ENCODE measurements at places on chromosomes 12 and 14. TPM values are rescaled to one million over a fixed set of nuclear protein-coding genes. Genes with fewer than 3 reads are reported as not detected.

DNA sequence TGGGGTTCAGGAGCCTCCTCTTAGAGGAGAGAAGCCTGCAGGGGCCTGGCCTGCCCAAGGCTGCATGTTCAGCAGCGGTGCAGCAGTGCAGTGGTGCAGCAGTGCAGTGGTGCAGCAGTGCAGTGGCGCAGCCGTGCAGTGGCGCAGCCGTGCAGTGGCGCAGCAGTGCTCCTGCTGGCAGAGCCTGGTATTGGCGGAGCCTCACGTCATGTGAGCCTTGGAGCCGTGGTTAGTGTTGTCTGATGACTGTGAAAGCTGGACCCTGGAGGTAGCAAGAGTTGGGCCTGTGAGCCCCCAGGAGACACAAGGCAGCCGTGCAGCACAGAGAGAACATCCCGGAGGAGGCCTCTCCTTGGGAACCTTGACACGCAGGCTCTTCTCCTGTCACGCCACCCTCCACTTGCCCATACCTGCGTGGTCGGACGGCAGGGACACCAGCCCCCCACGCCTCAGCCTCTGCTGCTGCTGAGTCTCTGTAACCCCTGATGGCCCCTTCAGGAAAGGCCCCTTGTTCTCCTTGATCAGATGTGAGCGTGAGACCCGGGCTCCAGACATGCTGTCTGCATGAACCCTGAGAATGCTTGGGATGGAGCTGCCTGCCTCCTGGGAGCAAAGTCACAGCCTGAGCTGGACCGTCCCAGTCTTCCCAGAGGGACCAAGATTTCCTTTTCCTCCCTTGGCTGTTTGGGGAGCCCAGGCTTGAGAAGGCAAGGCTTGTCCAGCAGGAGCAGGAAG lies 193.7 kb downstream of the KIF26A start:
- DNase-seq, result no peak

- DNase-seq, result no peak
Observed at GRCh38 chr12:130582286-130582685, 133.8 kb downstream of the RIMBP2 start.

DNA sequence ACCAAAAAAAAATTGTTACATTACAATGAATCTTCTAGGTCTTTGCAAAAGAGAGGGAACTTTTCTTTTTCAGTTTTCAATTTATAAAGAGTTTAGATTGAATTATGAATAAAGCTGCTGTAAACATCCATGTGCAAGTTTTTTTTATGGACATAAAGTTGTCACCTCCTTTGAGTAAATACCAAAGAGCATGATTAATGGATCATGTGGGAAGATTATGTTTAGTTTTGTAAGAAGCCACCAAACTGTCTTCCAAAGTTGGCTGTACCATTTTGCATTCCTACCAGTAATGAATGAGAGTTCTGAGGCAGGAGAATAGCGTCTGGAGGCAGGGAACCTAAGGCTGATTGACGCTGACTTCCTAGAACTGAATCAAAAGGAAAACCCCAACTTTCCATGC lies 30.2 kb downstream of the LEMD3 start:
- no peak for DNase-seq

DNA sequence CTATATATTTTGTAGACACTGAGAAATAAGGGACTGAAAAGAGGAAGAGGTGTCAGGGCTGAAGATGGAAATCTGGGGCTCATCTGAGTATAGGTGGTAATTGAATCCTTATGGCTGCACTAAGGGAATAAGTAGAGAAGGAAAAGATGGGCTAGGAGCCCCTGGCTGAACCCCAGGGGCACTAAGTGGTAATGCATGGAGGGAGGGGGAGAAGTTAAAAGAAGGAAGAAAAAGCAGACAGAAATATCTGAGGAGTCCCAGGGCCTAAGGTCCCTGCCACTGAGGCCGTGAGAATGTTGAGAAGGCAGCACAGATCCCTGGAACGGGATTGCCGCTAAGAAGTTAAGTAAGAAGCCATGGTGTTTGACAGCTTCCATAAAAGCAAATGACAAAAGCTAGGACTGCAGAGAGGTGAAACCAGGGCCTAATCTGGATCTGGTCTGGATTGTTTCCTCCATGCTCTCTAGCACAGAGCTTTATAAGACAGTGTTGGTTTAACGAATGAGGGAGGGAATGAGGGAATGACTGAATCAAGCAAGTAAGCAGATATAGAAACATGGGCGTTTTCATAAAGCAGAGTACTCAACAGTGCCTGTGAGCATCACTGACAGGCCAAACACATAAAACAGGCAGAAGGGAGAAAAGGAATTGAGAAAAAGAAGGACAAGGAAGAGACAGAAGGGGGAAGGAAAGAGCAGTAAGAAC lies 92.9 kb downstream of the HMGA2 start:
- DNase-seq, result no peak

The MUCL1 gene
- total RNA-seq, result not detected

- DNase-seq, result no peak
Observed at GRCh38 chr14:96648506-96649326, 146.5 kb downstream of the PAPOLA start.

DNA sequence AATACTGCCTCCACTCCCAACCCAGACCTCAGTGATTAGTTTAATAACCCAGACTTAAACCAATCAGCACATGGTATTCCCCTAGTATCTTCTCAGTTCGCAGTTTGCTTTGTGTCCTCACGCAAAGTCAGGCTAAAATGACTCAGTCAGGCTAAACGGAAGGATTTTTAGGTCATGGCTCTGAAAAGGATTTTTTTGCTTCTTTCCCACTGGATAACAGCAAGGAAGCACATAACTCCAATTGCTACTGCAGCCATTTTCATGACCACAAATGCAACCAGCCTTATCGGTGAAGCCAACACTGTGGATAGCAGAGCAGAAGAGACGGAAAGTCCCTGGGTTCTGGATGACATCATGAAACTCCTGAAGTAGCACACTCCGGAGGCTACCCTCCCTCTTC lies 67.7 kb downstream of the ZC3H14 start:
- DNase-seq, result no peak

- DNase-seq, result peak; percentile 73
Observed at GRCh38 chr12:124675881-124676713, 108.7 kb upstream of the NCOR2 start.

DNA sequence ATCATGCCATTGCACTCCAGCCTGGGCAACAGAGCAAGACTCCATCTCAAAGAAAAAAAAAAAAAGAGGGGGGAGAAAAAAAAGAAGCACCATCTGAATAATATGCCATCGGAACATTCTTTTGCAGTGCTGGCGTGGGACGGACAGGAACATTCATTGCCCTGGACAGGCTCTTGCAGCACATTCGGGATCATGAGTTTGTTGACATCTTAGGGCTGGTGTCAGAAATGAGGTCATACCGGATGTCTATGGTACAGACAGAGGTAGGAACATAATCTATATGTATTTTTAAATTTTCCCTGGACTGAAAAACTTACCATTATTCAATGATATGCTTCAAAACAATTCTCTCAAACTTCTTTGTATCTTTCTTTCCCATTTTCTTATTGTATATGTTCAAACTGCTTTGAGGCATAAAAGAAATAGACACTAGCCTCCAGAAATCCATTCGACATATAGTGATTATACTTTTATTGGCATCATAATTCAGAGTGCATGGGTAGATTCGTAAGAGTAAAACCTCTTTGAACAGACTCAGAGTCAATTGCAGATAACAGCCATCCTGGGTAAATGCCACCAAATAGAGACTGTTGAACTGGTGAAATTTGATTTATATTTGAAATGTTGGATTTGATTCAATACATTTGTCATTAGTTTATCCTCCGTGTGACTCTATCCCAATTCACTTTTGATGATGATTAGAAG lies 199.7 kb downstream of the EPS8 start:
- no peak for DNase-seq

- no peak for DNase-seq
Observed at GRCh38 chr14:45204241-45204640, 48.8 kb downstream of the MIS18BP1 start.

DNA sequence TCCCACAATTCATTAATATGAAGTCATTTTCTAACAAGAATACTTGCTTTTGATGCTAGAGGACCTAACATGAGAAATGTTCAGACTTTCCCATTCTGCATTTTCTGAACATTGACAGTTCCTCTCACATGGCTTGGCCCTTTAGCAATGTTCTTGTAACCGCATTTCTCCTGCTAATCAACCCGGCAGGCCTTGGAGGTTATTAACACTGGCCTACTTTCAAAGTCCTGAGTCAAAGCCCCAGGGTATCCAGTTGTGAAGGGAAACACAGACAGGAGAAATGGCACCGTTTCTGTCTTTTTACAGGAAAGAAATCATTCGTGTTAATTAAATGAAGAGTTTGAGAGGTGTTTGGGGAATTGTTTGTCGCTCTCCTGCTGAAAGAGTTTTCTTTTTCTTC lies 446.5 kb upstream of the MIS18BP1 start:
- DNase-seq, result no peak

The TOMM20L gene
- total RNA-seq, result not detected

DNA sequence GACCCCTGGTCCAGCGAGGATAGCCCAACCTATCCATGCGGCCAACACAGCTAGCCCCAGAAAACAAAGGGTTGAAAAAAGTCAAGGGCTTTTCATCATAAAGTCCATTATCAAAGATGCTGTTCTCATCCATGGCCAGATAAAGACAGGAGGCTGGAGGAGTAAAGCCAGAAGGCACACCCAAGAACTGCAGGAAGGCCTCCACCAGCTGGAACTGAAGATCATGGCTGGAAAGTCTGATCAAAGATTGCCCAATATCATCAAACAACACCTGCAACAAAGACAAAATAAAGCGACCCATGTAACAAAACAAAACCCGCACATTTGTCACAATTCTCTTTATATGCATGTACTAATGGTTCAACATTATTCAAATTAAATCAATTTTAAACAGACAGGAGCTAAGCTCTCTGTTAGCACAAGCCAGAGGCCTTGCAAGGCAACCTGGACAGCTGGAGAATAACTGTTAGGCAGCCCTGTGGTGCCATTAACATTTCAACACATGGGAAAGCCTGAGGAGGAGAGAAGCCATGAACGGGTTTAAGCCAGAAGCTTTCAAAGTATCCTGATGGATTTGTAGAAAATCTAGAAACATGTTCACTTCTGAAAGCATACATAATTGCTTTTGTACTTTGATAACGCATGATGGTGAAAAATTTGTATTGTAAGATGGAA lies 34.1 kb downstream of the PSMC1 start:
- DNase-seq, result no peak

- no peak for DNase-seq
Observed at GRCh38 chr12:2877953-2878732, 1.1 kb downstream of the RHNO1 start.

DNA sequence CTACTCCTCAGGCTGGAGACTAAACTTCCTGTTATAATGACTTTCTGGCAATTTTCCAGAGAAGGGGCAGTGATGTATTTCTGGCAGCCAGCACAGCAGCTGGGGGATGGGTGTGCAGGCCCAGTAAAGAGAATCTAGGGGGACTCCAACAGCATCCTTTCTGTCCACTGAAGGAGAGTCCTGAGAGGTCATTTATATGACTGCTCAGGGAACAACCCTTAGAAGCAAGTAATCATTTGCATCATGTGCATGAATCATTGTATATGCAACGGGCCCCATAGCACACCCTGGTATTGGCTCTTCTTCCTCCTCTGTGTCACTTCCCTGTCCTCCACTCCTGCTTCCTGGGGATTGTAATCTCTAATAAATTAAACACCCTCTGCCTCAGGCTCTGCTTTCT lies 493.8 kb downstream of the RPS29 start:
- no peak for DNase-seq

- DNase-seq, result no peak
Observed at GRCh38 chr12:2171672-2172426, 119.1 kb downstream of the CACNA1C start.

DNA sequence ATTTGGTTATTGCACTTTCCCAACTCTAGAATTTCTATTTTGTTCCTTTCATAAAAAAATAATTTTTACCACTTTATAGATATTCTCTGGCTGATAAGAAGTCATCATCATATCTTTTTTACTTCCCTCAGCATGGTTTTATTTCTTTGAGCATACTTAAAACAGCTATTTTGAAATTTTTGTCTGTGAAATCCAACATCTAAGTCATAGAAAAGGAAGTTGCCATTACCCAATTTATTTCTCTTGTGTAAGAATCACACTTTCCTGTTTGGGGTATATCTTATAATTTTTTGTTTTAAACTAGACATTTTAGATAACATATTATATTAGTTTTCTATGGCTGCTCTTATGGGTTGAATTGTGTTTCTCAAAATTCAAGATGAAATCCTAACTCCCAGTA lies 400.2 kb upstream of the OR4E1 start:
- no peak for DNase-seq

The NR1H4 gene
- total RNA-seq, result 2.0 TPM

GRCh38 chr14:100092832-100093231 lies 27.6 kb downstream of the EVL start:
- DNase-seq, result no peak

The SRRM4 gene
- total RNA-seq, result 0.60 TPM

DNA sequence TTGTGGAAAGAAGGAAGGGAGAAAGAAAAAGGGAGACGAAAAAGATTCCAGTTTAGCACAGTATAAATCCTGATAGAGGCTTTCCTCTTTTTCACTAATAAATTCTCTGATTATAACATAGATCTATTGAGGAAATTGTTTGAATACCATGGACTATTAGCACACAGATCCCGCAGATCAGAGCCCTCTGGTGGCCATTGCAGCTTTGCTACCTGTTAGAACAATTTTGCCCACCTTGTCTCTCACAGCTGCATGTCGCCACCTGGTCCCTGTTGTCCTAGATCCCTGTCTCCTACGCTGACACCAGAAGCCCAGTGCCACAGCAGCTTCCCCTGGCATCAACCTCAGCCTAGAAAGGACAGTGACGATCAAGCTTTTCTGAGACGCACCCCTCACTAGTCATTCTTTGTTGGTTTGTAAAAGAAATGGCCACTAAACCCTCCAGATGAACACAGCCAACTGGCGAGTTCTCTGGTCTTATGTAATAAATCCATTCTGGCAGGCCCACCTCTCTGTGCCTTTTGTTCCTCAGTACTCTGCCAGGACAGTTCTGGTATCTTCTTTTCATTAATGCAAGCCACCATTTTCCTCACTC lies 9.9 kb downstream of the GPHB5 start:
- DNase-seq, result no peak

- no peak for DNase-seq
Observed at GRCh38 chr12:112584266-112584722, 165.5 kb downstream of the PTPN11 start.

The CCND2 gene
- total RNA-seq, result 211 TPM

The RIPK3 gene
- total RNA-seq, result 6.1 TPM

The CLBA1 gene
- total RNA-seq, result 3.1 TPM

The GNB3 gene
- total RNA-seq, result 4.3 TPM

DNA sequence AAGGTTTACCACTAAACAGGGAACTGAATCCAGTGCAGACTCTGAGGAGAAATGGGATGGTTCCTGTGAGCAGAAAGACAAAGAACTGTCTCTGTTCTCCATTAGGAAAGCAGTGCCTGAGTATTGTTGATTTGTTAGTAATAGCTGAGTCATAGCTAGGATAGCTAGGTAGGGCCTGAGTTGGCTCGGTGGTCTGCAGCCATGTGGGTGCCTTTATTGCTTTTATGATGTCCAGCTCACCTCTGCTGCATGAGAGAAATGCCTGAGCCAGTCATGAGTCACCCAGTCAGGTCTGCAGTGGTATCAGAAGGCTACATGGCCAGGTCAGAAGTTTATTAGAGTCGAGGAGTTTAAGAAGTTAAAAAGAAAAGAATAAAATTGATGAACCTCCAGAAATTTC lies 24.2 kb downstream of the TRHDE start:
- no peak for DNase-seq

The BHLHE41 gene
- 35.7 TPM for total RNA-seq

Measured in right cardiac atrium (tissue), 5 donors.